CD8-positive, alpha-beta memory T cell (primary cell): ENCODE measurements at places on chromosomes 3 and 15. TPM values are rescaled to one million over a fixed set of nuclear protein-coding genes. Genes with fewer than 3 reads are reported as not detected.

- no peak for DNase-seq
- H3K4me1 ChIP-seq = no peaks in the 10 kb centered on the region
- H3K27ac ChIP-seq = no peak overlapping the region
- H3K27me3 ChIP-seq = no peaks in the 10 kb centered on the region
Observed at GRCh38 chr3:42758126-42758525, 14.9 kb downstream of the CCDC13 start.

TRPM1 gene
- not detected for total RNA-seq

DNA sequence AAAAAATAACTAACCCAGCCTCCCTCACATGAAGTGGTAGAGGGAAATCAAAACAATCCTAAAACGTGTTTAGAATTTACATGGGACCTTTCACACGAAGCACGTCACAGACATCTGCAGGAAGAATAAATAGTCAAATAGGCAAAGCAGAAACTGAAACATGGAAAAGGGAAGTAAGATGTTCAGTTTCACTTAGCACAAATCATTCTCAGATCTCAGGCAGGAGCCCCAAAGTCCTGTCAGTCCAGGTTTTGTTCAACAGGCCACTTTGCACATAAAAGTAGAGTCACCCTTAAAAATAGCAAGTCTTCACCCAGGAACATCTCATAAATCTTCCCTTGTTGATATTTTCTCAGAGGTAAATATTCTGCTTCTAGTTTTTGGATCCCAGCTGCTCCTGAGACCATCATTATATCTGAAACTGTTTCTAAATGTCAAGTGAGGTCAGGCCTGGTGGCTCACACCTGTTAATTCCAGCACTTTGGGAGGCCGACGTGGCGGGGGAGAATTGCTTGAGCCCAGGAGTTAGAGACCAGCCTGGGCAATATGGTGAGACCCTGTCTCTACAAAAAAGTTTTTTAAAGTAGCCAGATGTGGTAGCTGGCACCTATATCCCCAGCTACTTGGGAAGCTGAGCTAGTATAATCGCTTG is 1.9 kb downstream of the RUBCN start:
- peaks cover 18% of the 10 kb centered on the region for H3K4me1 ChIP-seq
- H3K27ac ChIP-seq = no peak overlapping the region
- H3K4me3 ChIP-seq = no peak overlapping the region

- no peaks in the 10 kb centered on the region for H3K27me3 ChIP-seq
- H3K36me3 ChIP-seq = no peaks in the 10 kb centered on the region
- no peak overlapping the region for H3K4me3 ChIP-seq
Observed at GRCh38 chr3:109863701-109864100, 526.4 kb upstream of the DPPA4 start.

DNA sequence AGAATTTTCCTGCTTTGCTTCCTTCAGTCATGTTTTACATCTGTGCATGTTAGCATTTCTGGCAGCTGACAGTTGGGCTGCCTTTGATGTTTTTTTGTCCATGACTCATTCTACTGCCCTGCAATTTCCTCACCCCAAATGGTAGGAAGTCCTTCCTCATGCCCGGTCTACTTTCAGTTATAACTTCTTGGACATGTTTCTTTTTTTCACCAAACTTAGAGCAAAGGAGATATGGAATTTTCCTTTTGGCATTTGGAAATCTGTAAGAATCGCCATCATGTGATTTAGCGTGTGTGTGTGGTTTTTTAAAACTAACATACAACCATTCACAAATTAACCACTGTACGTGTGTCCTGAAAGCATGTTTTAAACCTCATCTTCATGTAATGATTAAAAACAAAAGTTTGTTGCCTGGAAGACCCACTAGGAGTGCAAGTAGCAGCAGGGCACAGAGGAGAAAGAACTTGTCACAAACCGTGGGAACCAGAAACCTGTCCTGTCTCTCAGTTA is 430.7 kb upstream of the CFAP20DC start:
- no peak for DNase-seq
- no peaks in the 10 kb centered on the region for H3K36me3 ChIP-seq
- peaks cover 5% of the 10 kb centered on the region for H3K4me1 ChIP-seq
- H3K4me3 ChIP-seq = no peak overlapping the region
- no peaks in the 10 kb centered on the region for H3K27me3 ChIP-seq

DNA sequence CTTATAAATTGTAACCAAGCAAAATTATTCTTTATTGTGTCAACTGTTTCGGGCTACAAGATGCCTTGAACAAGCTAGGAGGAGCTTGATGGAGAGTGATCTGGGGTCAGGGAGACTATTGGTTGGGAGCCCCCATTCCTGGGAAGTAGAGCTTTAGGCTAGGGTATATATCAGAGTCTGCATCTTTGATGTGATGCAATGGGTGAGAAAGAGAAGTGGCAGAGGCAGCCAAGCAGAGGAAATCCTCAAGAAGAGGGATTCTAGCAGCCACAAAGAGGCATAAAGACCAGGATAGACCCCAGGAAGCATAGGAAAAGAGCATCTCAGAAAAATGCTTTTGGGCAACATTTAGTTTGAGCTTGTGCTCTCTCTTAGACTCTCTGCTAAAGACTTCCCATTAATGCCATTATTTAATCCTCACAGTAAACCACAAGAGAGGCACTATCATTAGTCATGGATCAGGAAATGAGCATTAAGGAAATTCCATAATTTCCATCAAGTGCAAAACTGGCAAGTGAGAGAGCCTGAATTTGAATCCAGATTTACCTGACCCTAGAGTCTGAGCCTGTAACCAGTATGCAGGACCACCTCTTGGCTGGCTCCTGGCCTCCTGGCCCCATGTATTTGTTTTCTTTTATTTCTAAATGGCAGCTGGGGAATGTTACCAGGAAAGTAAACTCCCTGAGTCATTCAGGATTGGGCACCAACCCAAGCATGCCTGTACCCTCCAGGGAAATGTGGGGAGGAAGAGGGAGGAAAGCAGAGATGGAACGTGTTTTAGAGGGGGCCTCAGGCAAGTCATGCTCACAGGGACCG is 118.7 kb downstream of the RPL22L1 start:
- no peaks in the 10 kb centered on the region for H3K36me3 ChIP-seq
- DNase-seq = no peak
- H3K4me1 ChIP-seq = no peaks in the 10 kb centered on the region
- no peaks in the 10 kb centered on the region for H3K27me3 ChIP-seq
- H3K27ac ChIP-seq = no peak overlapping the region

GRCh38 chr15:50633653-50634052 is 52.9 kb downstream of the TRPM7 start:
- no peak overlapping the region for H3K27ac ChIP-seq
- DNase-seq = no peak
- peaks cover 33% of the 10 kb centered on the region for H3K36me3 ChIP-seq
- H3K4me1 ChIP-seq = no peaks in the 10 kb centered on the region

DNA sequence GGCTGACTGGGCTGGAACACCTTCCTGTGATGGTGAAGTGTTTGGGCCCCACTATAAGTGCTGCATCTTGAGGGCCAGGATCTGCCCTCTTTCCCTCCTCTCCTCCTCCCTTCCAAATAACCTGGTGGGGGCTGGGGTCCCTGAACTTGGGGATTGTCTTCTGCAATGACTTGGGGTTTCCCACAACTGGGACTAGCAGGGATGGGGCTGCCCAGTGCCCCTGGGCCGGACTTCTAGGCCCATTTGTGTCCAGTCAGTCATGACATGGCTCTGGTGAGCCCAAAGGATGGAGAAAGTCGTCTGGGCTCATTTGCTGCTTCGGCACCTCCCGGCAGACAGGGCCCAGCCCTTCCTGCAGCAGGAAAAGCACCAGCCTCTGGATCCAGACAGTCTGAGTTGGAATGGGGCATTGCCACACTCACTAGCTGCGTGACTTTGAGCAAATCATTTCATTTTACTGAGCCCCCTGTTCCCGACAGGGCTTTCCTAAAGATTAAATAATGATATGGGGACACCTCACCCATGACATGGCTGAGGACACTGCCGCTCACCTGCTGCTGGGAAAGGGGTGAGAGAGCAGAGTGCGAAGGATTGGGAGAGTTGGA is 113.2 kb downstream of the DNAJB8 start:
- no peak for DNase-seq
- H3K36me3 ChIP-seq = no peaks in the 10 kb centered on the region
- no peaks in the 10 kb centered on the region for H3K27me3 ChIP-seq
- H3K27ac ChIP-seq = no peak overlapping the region
- H3K4me1 ChIP-seq = no peaks in the 10 kb centered on the region

DNA sequence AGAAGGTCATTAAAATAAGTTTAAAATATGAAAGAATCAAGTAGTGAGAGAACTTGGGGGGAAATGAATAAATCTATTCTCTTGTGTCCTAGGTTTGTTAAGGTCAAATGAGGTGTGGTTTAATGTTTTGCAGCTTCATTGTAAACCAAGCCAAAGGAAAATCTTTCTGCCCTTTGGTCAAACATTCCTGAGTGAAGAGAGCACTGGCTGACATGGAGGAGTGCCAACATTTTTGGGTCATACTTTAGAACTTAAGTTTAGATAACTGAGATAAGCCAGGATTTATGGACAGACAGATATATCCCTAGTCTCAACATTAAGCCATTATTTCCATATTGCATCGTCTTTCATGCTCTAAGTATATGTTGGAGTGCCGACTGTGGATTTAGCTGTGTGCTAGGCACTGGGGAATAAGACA is 66.4 kb downstream of the PTPRG start:
- no peaks in the 10 kb centered on the region for H3K4me1 ChIP-seq
- H3K4me3 ChIP-seq = no peak overlapping the region
- no peak overlapping the region for H3K27ac ChIP-seq
- DNase-seq = no peak

OR4M2 gene
- not detected for total RNA-seq

DNA sequence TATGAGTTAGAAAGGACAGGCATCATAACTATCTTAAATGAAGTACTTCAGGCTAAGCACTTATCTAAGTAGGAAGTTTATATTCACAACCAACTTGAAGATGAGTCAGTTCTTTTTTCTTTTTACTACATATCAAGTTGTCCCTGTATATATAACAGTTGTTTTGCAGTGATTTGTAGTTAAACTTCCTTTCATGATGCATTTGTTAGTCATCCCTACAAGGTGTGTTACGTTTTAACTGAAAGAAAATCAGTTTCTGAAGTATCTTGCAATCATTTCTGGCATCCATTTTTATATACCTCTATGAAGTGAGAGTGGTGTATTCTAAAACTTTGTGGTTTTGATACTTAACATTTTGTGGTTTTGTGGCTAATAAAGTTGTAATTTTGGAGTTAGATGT is 46.1 kb downstream of the ZFAND6 start:
- no peaks in the 10 kb centered on the region for H3K36me3 ChIP-seq
- H3K4me1 ChIP-seq = peaks cover 15% of the 10 kb centered on the region
- no peak overlapping the region for H3K27ac ChIP-seq
- no peak for DNase-seq
- no peaks in the 10 kb centered on the region for H3K27me3 ChIP-seq

DNA sequence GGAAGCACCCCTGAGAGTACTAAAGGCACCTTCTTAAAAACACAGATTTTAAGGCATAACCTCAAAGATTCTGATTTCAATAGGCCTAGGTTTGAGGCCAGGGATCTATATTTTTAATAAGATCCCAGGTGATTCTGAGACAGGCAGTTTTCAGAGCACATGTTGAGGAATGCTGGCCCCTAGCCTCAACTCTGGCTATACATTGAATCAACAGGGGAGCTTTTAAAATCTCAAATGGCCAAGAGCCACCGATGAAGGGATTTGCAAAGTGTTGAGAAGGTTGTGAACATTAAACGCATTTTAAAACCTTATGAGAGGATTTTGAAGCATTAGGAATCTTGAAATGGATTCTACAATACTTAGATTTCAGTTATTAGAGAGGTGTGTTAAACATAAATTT is 268.8 kb upstream of the ARHGEF26 start:
- DNase-seq = no peak
- no peaks in the 10 kb centered on the region for H3K4me1 ChIP-seq
- H3K4me3 ChIP-seq = no peak overlapping the region
- H3K27me3 ChIP-seq = no peaks in the 10 kb centered on the region

DNA sequence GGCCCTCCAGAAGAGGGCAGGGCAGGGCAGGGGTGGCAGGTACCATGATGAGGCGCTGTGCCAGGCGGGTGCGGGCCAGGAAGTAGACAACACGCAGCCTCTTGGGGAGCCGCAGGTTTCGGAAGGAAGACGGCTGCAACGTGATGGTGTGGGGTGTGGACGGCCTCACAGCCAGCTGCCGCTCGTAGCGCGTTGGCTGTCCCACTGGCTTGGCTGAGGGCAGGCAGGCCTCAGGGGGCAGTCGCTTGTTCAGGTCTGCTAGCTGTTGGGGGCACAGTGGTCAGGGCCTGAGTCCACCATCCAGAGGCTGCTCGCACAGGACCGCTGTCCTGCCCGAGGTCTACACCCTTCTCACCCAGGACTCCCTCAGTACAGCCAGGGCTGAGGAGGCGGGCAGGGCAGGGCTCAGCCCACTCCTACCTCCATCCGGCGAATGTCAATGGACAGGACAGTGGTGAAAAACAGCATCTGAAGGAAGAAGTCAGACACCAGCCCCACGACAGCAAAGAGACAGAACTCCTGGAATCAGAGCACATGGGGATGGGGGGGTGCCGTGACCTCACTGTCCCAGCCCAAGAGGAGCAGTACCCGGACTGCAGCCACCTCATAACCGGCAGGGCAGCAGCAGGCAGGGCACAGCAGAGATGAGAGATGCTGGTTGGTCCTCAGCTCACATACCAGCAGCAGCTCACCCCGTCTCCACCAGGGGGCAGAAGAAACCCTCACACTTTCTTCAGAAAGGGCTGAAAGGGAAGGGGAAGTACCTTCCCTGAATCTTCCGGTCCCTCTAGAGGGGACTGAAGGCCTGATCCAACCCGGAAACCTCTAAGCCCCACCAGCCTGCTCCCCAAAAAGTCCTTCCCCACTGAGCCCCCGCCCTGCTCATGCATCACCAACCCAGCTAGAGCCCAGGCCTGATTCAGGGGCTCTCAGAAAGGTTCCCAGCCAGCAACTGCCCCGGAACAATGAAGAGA is 40.0 kb downstream of the PTPN23 start:
- H3K4me3 ChIP-seq = no peak overlapping the region
- H3K36me3 ChIP-seq = peaks cover 15% of the 10 kb centered on the region
- peak; percentile 90 for DNase-seq
- peaks cover 15% of the 10 kb centered on the region for H3K4me1 ChIP-seq

DNA sequence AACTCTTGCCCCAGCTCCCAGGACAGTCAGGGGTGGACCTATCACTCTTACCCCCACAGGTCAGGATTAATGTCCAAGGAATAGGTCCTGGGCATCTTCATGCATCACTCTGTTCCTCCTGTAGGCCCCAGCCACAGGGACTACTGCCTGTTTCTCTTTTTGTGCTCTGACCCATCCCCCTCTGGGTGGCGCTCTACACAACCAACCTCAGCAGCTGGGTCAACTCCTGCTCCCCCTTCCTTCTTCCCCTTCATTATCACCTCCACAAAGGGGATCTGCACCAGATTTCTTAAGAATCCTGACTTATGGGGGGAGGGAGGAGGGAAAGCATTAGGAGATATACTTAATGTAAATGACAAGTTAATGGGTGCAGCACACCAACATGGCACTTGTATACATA is 12.2 kb upstream of the TRANK1 start:
- DNase-seq = no peak
- no peak overlapping the region for H3K4me3 ChIP-seq
- peak overlapping the region; percentile 68 for H3K27ac ChIP-seq
- no peaks in the 10 kb centered on the region for H3K4me1 ChIP-seq
- H3K27me3 ChIP-seq = no peaks in the 10 kb centered on the region
- H3K36me3 ChIP-seq = no peaks in the 10 kb centered on the region

- no peaks in the 10 kb centered on the region for H3K4me1 ChIP-seq
- H3K36me3 ChIP-seq = no peaks in the 10 kb centered on the region
- no peak overlapping the region for H3K4me3 ChIP-seq
- DNase-seq = no peak
- H3K27ac ChIP-seq = no peak overlapping the region
Observed at GRCh38 chr15:52186651-52187486, 4.3 kb downstream of the GNB5 start.

GDPGP1 gene
- 11.6 TPM for total RNA-seq
